Testis (tissue), 5 donors: ENCODE measurements at places on chromosomes 4 and X. TPM values are rescaled to one million over a fixed set of nuclear protein-coding genes. Genes with fewer than 3 reads are reported as not detected.

BANK1 gene
- 10.4 TPM for total RNA-seq

ZNF157 gene
- 0.68 TPM for total RNA-seq

ZCCHC12 gene
- 0.79 TPM for total RNA-seq

ZAR1 gene
- 2.7 TPM for total RNA-seq

DNA sequence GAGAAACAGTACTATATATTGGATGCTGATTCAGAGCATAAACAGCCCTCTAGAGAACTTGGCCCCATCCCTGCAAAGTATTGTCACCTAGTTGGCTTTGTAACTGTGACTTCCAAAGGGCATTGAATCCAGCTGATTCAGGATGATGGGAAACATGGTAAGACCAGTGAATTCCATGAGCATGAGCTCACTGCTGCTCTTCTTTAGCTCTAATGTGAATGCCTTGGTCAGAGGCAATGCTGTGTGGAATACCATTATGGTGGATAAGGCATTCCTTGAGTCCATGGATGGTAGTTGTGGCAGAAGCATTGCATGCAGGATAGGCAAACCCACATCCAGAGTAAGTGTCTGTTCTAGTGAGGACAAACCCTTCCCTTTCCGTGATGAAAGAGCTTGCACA, 365.6 kb upstream of the EDA2R start:
- DNase-seq, result no peak

DNA sequence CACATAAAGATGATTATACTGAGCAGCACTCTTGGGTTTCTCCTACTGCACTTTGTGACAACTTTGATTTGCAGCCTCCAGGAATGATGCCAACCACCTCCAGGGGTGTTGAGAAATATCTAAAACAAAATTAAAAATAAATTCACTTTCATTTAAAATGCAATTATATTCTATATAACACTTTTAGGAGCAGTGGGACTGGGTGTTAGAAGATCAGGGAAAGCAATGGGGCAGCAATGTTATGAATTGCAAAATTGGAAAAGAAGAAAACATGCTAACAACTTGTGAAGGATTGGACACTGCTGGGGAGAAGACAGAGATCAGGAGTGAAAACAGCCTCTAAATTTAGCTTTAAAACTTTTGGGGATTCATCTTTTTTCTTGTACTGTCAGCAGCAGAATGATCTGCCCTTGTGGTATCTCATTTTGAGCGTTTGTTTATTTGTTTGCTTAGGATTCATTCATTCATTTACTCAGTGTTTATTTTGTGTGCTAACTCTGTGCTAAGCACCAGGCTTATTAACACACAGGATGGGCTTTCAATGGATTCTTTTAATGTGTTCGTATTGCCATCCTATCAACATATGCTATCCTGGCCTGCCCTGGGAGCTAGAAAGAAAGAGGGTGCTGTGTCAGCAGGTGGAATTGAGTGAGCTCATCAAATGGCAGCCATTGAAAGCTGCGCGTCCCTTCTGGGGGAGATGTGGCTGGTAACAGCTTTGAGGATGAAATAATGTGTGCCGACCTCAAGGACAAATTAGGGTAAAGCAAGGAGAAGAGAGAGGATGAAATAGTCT, 96.5 kb downstream of the FRMPD4 start:
- DNase-seq, result no peak

- no peak for DNase-seq
Measured at GRCh38 chrX:1521459-1521956, 15.5 kb downstream of the P2RY8 start.

- DNase-seq, result no peak
Measured at GRCh38 chrX:13223868-13224567, 95.8 kb downstream of the ATXN3L start.

DNA sequence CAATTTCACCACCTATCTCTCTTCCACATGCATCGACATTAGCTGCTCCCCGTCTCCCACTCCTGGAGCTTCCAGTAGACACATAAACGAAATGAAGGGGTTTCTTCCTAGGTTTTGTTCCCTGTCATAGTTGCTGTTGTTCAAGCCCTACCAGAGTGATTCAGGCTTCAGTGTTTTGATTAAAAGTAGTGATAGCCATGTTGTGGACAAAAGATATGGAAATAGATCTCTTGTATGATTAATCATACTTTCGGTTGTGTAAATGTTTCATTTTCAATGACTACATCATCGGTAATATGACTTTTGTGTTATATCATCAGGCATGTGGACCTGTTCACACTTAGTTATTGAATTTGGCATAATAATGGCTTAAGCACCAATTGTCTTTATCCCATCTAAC, 96.5 kb upstream of the KLF3 start:
- no peak for DNase-seq

DNA sequence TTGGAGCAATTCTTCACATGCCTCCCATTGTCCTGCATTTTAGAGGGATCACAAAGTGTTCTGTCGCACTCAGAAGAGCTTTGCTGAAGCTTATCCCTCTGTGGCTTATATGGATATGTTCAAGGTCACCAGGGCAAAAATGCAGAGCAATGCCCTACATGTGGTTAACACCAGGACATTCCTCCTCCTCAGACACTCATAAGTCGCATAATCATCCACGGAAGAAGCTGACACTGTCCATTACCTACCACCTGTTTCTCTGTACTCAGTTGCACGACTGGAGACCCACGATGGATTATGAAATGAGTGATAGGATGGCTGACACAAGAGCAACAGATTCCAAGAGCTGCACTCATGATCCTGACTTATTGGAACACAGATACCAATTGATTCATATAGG, 68.7 kb upstream of the PRDX4 start:
- no peak for DNase-seq

GRCh38 chrX:81537723-81538122, 335.8 kb downstream of the SH3BGRL start:
- no peak for DNase-seq

GRCh38 chr4:102572452-102572851, 71.3 kb downstream of the NFKB1 start:
- DNase-seq, result no peak

DNA sequence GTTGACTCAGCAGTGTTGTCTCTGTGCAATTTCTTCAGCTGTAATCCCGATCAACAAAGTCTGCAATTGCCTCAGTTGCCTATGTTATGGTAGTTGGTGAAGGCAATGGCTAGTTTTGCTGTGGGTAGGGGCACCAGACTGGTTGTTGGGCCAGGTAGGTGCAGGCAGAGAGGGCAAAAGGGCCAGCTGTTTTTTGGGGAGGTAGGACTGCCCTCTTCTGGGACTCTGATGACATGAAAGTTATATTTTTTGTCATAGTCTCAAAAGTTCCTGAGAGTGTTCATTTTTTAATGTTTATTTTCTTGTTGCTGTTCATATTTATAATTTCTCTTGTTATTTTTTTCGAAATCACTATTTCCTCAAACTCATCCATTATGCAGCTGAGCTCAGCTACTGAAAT, 25.1 kb downstream of the DCAF12L2 start:
- no peak for DNase-seq

DNA sequence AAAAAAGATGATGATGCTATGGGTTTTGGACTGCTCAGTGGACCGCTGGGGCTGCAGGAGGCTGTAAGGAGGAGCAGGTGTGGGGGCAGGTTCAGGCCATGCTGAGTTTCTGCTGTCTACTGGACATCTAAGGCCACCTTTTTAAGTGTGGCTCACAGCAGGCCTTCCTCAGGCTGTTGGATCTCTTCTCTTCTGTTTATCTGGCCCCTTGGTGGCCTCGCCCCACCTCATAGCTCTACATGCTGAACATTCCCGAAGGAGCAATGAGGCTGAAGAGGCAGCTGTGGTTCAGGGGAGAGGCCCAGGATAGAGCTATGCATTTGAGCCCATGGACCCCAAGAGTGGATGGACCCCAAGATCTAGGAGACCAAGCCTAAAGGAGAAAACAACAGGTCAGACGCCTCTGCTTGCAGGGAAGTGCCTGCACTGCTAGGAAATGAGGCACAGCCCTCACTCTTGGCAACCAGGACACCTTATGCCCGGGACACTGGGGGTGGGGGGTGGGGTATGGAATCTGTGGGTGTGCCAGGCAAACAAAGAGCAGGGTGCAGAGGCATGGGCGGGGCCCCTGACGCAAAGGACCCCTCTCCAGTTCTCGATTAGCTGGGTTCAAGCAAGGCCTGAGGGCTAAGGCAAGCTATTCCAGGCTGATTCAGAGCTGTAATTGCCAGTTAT, 168.9 kb downstream of the BCOR start:
- no peak for DNase-seq

- DNase-seq, result no peak
Measured at GRCh38 chr4:15774020-15774420, 4.1 kb upstream of the CD38 start.

DNA sequence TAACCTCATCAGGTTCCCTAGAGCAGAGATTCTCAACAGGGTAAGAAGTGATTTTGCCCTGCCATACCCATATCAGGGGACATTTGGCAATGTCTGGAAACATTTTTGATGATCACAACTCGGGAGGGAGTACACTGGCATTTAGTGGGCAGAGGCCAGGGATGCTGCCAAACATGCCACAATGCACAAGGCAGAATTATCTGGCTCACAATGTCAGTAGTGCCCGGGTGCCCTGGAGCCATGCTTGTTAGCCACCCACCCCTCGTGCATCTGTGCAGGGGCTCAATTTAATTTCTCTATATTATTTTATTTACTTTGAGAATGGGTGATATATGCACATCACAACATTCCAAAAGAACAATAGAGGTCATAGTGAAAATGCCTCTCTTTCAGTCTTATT, 82.0 kb upstream of the DHX15 start:
- no peak for DNase-seq

GRCh38 chrX:149374751-149375150, 130.4 kb downstream of the IDS start:
- no peak for DNase-seq

DNA sequence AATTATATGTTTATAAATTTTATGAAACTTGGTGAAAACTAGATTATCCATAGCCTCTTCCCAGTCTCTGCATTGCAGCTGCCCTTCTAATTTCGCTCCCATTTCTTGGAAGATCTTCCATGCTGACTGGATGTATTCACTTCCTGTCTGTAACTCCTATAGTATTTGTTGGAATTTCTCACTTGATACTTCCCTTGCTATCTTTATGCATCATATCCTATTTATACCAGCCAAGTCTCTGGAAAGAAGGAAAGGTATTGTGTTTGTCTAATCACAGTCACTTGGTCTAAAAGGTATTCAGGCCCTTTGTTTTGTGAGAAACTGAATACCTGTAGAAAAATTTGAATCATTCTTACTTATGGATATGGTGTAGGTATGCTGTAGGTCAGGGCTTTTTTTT, 870.9 kb upstream of the FRG1 start:
- no peak for DNase-seq

- DNase-seq, result no peak
Measured at GRCh38 chrX:39039890-39040289, 238.6 kb downstream of the MID1IP1 start.

- DNase-seq, result peak; percentile 60
Measured at GRCh38 chr4:169906104-169906503, 120.1 kb downstream of the MFAP3L start.

DNA sequence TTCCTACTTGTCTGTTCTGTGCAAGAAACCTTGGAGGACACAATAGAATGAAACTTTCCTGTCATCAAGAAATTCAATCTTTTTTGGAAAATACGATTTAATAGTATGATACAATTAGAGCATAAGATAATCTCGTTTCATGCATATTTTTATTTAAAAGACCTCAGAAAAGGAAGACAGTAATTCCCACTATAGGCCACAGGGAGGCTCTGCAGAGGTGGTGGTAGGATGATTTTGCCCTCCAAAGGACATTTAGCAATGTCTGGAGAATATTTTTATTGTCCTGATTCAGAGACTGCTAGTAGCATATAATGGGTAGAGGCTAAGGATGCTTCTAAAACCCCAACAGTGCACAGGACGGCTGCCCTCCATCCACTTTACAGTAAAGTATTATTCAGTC, 68.7 kb downstream of the PAK3 start:
- DNase-seq, result peak; percentile 13

DNA sequence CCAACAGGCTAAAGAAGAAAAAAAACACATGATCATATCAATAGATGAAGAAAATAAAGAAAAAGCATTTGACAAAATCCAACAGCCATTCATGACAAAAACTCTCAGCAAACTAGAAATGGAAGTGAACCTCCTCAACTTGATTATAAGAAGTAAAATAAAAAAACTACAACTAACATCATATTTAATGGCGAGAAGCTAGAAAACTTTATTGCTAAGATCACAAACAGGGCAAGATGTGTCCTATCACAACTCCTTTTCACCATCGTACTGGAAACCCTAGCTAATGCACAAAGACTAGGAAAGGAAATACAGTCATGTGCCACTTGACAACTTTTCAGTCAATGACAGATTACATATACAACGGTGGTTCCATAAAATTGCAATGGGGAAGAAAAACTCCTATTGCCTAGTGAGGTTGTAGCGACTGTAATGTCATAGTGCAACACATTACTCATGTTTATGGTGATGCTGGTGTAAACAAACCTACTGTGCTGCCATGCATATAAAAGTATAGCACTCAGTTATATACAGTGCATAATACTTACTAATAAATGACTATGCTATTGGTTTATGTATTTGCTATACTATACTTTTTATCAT, 12.1 kb upstream of the MANBA start:
- no peak for DNase-seq

DNA sequence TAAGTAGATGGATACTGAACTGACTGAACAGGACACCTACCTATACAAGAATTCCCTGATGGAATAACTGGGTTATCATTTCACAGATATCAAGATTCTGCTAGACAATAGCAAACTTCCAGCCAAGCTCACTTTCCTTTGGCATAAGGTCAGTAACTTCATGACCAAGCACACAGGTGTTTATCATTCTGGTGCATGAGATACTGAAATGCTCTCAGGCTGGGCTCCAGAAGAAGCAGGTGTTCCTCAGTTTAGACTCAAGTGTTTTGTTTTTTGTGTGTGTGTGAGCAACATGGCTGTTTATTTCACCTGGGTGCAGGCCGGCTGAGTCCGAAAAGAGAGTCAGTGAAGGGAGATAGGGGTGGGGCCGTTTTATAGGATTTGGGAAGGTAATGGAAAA, 201.5 kb upstream of the SPOCK3 start:
- no peak for DNase-seq

GRCh38 chr4:87017580-87018342, 83.0 kb downstream of the AFF1 start:
- no peak for DNase-seq

DNA sequence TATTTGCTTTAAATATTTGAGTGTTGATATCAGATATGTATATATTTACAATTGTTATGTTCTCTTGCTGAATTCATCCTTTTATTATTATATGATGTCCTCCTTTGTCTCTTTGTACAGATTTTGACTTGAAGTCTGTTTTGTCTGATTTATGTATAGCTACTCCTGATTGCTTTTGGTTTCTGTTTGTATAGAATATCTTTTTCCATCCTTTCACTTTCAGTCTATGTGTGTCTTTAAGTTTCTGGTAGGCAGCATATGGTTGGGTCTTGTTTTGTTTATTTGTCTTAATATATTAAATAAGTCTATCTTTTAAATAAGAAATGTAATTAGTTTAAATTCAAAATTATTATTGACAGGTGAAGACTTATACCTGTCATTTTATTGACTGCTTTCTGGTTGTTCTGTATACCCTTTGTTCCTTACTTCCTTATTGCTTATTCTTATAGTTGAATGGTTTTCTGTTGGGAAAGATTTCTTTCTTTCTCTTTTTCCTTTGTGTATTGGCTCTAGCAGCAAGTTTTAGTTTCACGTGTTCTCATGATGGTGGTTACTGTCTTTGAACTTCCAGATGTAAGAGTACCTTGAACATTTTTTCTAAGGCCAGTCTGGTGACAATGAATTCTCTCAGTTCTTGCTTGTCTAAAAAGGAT, 31.1 kb downstream of the RAB28 start:
- no peak for DNase-seq

- no peak for DNase-seq
Measured at GRCh38 chrX:133610056-133610455, 194.8 kb upstream of the GPC4 start.
